ENCODE measurements at places on chromosomes 7 and 10.

DNA sequence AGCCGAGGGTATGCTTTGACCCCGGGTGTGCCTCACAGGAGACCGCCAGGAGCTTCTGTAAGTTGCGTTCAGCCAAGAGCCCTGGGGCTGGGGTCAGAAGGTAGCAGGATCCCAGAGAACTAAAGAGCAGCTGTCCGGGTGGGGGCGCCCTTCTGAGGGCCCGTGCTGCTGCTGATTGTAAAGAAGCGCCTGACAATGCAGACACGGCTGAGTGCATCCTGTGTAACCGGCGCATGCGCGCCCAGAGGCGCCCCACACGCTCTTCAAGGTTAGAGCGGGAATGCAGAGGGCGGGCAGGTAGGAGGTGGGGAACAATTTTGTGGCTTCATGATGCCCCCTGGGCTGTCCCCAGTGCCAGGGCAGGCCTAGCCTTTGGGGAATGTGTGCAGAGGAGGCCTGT is 210.2 kb upstream of the CTBP2 start:
- DNase-seq = no peak

DNA sequence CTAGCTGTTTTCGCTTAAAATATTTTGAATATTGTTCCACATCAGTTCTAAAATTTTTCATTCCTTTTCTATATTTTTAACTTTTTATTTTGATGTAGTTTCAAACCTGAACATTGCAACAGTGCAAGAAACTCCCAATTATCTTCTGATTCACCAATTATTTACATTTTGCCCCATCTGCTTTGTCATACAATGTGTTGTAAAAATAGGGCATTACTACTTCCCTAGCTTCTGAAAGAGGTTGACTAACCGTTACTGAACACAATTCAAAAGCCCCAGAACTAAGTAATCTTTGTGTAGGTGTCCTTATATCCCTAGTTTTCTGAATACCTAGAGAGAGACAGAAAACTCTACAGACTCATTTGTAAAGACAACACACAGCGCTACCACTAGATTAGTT is 86.7 kb downstream of the AVL9 start:
- DNase-seq = no peak

DNA sequence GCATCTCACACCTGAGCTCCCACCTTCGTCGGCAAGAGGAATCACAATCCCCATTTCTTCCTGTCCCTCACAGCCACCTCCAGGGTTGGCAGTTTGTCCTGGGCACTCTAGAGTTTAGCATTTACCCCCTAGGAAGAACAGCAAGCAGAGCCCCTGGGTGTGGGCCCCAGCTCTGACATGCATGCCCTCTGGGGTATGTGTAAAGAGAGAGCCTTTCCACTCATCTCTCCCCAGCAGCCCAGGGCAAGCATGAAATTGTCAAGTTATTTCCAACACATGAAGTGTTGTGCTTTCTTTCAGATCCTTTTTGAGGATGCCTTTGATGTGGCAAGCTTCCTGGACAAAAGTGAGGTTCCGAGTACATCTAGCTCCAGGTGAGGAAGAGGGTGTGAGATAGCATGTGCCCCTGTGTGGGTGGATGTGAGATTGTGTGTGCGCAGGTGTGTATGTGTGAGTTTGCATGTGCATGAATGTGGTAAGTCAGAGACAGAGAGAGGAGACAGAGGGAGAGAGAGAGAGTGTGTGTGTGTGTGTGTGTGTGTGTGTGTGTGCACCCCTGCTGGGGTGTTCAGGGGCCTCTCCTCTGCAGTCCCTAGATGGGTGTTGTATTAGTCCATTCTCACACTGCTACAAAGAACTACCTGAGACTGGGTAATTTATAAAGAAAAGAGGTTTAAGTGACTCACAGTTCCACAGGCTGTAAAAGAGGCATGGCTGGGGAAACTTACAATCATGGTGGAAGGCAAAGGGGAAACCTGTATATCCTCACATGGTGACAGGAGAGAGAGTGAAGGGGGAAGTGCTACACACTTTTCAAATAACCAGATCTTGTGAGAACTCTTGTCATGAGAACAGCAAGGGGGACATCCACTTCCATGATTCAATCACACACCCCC is 18.1 kb downstream of the STRA8 start:
- DNase-seq = no peak

GRCh38 chr10:101319241-101319915 is 34.6 kb upstream of the BTRC start:
- DNase-seq = no peak

GRCh38 chr10:45374350-45375052 is 485 bp downstream of the ALOX5 start:
- no peak for DNase-seq

- DNase-seq = no peak
Measured at GRCh38 chr7:90563286-90563685, 32.8 kb upstream of the CDK14 start.

GRCh38 chr7:155066417-155066950 is 3.6 kb upstream of the HTR5A start:
- no peak for DNase-seq

GRCh38 chr10:8296090-8296733 is 241.7 kb downstream of the GATA3 start:
- DNase-seq = no peak

- DNase-seq = no peak
Measured at GRCh38 chr7:326809-327232, 36.9 kb downstream of the FOXL3 start.

GRCh38 chr7:52584041-52584440 is 451.4 kb upstream of the POM121L12 start:
- no peak for DNase-seq

DNA sequence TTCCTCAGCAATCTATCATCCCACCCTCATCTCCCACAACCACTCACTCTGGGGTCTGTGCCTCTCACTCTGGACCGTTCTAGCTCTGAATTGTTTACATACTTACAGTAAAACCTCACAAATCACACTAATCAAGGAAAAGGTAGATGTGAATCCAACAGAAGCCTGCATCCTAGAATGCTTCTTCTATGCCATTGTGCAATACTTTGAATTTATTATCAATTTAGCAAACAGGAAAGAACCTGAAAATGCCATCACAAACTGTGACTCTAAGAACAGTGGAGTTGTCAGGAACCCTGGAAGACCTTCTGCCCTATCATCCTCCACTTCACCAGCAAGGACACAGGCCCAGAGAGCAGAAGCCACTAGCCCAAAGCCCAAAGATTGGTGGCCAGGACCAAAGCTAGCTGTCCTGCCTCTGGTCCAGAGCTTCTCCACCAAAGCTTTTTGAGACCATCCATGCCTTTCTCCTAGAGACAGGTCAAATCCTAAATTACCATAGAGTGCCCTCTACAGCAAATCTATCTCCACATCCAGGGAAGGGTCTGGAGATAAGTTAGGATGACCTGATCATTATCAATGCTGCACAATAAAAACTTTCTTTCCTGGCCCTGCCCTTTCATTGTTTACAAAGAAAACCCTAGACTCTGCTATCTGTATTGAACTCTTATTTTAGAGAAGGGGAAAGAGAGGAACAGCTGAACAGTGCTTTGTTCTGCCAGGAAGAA is 2.4 kb downstream of the SORBS1 start:
- no peak for DNase-seq

DNA sequence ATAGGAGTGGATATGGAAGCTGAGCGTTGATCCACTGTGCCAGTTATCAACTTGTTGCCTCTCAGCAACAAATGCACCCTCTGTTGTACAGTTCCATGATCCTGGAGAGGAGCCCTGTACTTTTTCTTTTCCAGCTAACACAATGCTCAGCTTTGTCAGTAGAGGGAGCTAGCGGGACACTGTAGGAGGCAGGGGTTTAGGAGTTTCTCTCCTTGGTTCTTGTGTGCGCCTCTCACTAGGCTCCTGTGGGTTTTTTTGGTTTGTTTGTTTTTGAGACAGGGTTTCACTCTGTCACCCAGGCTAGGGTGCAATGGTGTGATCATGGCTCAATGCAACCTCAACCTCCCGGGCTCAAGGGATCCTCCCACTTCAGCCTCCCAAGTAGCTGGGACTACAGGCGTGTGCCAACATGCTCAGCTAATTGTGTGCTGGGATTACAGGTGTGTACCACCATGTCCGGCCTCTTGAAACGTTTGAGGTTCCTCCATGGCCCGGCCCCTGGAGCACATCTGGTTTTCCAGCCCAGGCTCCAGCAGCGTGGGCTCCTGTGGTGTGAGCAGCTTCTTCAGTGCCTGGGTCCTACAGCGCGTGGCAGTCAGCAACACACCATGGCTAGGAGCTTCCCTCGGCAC is 12.0 kb upstream of the MARVELD1 start:
- DNase-seq = peak; percentile 72

DNA sequence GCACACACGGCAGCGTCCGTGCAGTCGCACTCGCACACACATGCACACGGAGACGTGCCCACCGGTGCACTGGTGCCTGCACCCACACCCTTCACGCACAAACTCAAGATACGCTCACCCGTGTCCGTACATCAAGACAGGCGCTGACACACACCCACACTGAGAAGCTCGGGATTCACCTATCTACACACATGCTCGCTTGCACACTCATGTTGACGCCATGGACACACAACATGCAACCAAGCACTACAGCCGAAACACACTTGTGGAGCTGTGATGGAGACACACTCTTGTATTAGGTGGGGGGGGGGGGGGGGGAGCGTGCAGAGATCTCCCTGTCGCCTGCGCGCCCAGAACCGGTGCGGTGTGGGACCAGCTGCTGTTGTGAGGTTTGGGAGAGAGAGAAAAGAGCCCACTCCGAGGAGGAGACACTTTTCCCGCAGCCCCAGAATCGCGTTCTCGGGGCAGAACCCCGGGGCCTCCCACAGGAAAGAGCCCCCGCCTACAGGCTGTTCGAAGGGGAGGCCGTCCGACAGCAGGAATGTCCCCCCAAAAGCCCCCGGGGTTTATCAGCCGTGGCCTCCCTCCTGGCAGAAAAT is 605 bp upstream of the NFKB2 start:
- DNase-seq = no peak

GRCh38 chr10:72015841-72016240 is 51.6 kb downstream of the CHST3 start:
- no peak for DNase-seq

DNA sequence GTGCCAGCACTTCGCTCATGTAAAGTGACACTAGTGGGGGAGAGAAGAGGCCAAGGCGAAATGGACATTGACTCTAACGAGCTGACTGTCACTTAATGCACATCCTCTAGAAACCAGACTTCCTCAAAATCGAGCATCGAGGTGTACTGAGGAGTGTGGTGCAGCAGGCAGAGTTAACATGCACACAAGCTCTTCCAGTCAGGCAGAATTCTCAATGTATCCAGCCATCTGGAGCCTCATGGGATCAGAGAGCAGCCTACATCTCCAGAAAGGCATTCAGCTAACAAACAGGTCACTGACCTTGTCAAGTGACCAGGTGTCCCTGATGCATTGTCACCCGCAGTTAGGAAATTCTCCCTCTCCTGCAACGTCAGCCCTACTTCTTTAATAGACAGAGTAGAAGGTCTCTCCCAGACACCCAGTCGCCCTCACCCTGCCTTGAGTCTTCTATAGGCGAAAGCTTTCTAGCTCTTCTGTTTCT is 259.8 kb upstream of the AOAH start:
- DNase-seq = no peak

DNA sequence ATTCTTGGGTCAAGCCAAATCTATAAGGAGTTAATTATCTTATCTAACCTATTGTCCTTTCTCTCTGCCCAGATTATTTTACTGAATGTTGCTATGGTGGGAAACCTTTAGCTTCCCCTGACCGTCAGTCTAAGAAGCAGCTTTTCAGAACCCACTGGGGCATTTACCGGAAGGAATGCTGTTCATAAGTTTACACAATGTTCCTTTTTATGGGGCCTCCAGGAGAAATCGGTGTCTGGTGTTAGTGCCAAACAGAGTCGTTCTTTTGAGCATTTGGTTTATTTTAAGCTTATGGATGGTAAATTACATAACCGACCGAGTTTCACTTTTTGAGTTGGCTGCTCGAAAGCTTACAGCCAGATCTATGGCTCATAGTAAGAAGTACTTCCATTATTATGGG is 111.9 kb downstream of the CACNB2 start:
- no peak for DNase-seq

DNA sequence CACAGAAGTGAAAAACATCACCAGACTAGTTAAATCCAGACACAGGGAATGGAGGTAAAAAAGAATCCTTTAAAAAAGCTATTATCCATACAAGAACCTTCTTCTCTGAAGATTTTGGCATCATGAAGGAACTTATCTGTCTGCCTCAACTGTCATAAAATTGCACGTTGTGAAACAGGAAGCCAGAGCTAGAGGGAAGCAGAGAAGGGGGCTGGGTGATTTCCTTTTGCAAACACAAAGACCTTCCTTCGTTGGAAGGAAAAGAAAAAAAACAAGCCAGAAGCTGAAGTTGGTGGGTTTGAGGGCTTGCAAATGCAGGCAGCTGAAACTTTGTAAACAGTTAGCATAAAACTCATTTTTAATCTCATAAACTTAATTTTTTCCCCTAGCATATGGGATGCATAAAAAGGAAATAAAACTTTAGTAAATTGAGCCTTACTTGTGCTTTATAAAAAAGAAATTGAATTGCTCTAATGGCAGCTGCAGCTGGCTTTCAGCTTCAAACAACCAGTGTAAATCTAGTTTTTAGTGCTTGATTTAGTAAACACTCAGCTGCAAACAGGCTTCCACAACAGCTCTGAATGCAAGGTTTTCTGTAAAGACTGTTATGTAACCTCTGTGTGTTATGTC is 101.6 kb downstream of the OTUD1 start:
- no peak for DNase-seq

DNA sequence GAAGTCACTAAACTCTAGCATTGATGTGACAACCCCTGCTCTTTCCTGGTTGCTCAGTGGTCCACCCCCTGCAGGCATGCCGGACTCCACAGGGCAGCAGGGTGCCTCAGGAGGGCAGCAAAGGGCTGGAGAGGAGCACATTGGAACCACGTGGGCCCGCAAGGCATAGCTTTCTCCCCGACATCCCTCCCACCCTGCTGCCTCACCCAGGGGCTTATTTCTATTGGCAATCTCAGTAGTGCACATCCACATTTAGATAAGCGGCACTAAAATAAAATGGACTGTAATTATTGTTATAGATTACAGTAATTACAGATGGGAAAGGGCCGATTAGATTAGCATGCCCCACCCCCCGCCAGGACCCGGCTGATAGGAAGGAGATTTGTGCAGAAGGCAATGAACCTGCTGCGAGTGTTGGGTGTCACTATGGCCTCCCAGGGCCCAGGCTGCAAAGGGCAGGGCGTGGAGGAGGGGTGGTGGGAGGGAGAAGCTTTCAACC is 580.1 kb downstream of the GRID1 start:
- DNase-seq = no peak
